Activated naive CD8-positive, alpha-beta T cell treated with anti-CD3 and anti-CD28 coated beads, Interleukin-2, amount 50 U/mL, for 16 hours (primary cell): ENCODE measurements at places on chromosomes 1 and 21.

DNA sequence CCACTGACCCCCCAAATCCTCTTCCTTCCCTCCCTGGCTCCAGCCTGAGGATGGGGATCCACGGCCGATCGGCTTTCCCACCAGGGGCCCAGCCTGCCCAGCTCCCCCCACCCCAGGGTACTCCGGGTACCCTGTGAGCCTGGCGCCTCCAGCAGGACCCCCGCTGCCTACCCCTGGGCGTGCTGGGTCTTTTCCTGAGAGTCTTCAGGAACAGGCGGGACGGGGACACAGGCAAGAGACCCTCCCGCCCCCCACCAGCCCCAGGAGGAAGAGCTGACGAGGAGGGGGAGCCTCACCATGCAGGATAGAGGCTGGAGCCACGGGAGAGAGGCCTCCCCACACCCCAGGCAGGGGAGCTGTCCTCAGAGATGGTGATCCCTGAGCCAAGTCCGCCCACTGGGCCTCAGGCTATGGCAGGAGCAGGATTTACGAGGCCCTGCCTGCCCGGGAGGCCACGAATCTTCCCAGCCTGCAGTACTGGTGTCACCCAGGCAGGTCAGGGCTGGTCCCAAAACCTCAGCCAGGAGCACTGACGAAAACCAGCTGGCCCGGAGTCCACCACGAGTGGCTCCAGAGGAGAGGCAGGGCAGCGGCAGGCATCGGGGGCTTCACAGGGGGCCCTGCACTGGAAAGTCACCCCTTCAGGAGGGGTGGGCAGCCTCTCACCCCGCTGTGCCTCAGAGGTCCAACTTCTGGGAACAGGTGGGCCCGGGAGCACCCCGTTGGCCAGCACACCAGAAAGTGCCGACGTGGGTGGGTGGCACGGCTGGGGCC is 58.0 kb downstream of the MEGF6 start:
- no peak for DNase-seq

DNA sequence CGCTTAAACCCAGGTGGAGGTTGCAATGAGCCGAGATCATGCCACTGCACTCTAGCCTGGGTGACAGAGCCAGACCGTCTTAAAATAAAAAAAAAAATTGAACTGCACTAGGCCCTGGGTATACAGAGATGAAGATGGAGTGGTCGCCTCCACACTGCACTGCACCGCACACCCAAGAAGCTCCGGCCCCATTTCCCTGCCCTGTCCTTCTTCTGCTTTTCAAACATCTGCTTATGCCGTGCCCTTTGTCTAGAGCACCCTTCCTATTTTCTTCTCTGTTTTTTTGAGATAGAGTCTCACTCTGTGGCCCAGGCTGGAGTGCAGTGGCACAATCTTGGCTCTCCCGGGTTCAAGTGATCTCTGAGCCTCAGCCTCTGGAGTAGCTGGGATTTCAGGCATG is 17.4 kb downstream of the IQGAP3 start:
- DNase-seq = no peak

DNA sequence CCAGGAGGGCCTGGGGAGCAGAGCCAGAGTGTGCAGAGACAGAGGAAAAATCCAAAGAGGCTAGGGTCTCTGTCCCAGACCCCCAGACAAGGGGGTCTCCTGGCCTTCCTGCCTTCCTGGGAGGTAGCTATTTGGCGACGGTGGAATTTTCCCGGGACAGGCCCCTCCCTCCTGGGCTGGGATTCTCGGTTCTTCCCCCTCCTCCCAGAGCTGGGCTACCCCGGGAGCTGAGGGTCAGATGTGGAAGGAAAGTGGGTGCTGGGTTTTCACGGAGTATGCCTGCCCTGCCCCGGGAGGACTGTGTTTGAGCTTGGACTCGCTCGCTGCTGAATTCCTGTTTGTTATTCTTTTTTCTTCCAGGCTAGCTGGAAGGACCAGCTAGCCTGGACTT is 759 bp downstream of the AMPD2 start:
- DNase-seq = no peak

DNA sequence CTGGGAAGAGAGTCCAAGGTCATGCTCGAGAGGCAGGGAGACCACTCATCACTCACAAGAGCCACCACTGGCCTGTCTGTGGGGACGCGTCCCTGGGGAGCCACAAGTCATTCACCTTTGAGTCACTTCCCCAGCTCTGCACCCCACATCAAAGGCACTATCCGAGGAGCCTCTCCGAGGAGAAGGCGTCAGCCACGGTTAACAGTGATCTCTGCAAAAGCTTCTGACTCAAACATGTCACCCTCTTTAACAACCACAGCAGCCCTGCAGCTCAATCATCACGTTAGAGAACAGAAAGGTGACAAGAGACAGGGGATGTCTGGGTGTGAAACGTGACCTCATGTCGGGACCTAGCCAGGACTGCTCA is 9.0 kb downstream of the LRRC47 start:
- no peak for DNase-seq

GRCh38 chr1:2415801-2416208 is 3.4 kb upstream of the PEX10 start:
- no peak for DNase-seq

- DNase-seq = peak; percentile 6
These were observed 188.5 kb downstream of the TGFBR3 start for GRCh38 chr1:91697416-91697815.
